Heart left ventricle (tissue), 16 donors: ENCODE measurements at places on chromosomes 3 and 15.

GRCh38 chr3:121786485-121786884, 36.9 kb upstream of the GOLGB1 start:
- DNase-seq, result no peak

- peak; percentile 32 for DNase-seq
Measured at GRCh38 chr15:74196175-74196574, 6.4 kb downstream of the STRA6 start.

- DNase-seq, result no peak
Measured at GRCh38 chr3:17911986-17912760, 169.7 kb upstream of the TBC1D5 start.

GRCh38 chr15:86162641-86163040, 83.0 kb downstream of the AGBL1 start:
- DNase-seq, result no peak

DNA sequence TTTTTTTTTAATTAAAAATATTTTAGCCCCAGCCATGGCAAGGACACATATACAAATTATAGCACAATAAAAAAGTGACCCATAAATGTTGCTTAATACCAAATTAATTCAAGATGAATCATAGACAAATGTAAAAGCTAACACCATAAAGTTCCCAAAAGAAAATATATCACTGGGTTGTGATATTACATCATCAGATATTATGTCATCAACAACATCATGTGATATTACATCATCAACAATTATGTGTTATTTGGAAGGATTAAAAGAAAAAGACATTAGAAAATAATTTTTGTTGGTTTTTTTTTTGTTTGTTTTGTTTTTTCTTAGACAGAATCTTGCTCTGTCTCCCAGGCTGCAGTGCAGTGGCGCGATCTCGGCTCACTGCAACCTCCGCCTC, 34.5 kb upstream of the ABHD10 start:
- no peak for DNase-seq
